Astrocyte (in vitro differentiated cells and primary cell): ENCODE measurements at places on chromosomes 7 and 10. TPM values are rescaled to one million over a fixed set of nuclear protein-coding genes. Genes with fewer than 3 reads are reported as not detected.

DNA sequence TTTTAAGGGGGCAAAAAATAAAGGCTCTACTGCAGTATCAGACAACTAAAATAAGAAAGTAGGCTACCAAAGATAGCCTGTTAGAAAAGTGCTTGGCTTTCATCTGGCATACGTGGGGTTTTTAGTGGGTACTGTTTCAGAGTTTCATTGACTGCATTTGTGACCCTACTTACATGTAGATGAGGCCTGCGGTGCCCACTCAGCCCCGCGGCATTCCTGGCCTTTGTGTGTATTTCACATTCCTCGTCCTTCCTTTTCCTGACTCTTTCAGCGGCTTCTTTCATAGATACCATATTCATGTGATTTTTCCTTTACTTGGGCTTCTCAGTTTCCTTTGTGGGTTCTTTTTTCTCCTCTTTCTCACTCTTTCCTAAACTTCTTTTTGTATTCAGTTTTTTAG, 50.7 kb downstream of the UBE3C start:
- no peak for DNase-seq

GRCh38 chr10:29240986-29241660, 47.7 kb upstream of the LYZL1 start:
- no peak for DNase-seq

DNA sequence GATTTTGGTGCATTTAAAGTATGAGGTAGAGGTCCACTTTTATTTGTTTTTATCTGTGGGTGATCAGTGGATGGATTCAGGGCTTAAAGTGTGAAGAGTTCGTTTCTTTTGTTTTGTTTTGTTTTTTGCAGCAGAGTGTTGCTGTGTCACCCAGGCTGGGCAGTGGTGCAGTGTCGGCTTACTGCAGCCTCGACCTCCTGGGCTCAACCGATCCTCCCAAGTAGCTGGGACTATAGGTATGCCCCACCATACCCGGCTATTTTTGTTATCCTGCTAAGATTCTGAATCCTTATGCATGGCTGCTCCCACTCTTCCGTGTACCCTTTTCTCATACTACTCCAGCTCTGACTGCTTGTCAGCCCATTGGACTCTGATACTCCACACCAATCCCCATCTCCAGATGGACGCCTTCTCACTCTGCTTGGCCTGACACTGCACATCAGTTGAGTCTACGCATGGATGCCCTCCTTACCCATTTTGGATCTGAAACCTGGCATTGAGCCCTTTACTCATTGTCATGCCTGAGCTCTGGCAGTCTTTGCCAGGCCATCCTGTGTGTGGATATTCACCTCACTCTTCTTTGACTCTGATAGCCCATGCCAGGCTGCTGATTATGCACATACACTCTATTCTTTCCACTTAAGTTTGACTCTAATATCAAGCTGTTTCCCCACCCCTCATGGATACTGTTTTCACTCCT, 119.5 kb downstream of the CCSER2 start:
- no peak for DNase-seq

- DNase-seq, result no peak
These were observed 64.8 kb downstream of the AKR1B1 start for GRCh38 chr7:134394056-134394455.

DNA sequence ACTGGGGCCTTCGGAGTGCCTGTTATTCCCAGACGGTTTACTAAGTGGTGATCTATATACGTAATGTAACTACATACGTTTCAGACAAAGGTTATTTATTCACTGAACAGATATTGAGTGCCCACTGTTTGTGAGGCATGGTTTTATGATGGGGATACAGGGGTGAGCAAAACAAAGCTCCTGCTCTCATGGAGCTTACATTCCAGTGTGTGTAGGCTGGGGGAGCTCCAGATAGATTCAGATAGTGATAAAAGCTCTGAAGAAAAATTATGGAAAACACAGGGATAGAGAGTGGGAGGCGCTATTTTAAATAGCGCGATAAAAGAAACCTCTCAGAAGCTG, 466 bp upstream of the DNAJB12 start:
- DNase-seq, result no peak

NXPH1 gene
- 0.16 TPM in 1 of 2 replicates, not detected in the other for total RNA-seq

AOAH gene
- not detected in 2 replicates for total RNA-seq

CALN1 gene
- total RNA-seq, result not detected in 2 replicates

C10orf90 gene
- not detected in 2 replicates for total RNA-seq

IRF5 gene
- 0.36 TPM in 1 of 2 replicates, not detected in the other for total RNA-seq
